Iris pigment epithelial cell (primary cell): ENCODE measurements at places on chromosomes 2 and 18.

GRCh38 chr2:28175028-28175427, 217.6 kb upstream of the FOSL2 start:
- no peak for DNase-seq

GRCh38 chr2:78592491-78592890, 433.0 kb upstream of the REG3G start:
- no peak for DNase-seq

GRCh38 chr2:188318161-188318749, 26.6 kb downstream of the GULP1 start:
- DNase-seq: no peak

- no peak for DNase-seq
Measured at GRCh38 chr18:37457341-37457740, 108.3 kb downstream of the CELF4 start.

DNA sequence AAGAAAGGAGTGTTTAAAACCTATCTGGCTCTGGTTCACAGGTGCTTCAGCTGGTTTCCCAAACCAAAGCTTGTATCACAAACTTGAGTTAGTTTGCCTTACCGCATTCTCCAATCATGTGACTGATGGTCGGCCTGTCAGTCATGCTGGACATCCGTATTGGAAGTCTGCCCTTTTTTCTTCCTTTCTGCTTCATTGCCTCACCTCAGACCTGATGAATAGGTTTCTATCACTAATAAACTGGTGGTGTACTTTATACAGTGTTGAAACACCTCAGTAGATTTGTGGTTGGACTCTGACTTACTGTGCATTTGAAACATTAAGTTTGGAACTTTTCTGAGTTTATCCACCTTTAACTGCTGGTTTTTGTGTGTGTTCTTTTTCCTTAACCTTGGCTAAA, 84.1 kb downstream of the R3HDM1 start:
- DNase-seq: no peak

DNA sequence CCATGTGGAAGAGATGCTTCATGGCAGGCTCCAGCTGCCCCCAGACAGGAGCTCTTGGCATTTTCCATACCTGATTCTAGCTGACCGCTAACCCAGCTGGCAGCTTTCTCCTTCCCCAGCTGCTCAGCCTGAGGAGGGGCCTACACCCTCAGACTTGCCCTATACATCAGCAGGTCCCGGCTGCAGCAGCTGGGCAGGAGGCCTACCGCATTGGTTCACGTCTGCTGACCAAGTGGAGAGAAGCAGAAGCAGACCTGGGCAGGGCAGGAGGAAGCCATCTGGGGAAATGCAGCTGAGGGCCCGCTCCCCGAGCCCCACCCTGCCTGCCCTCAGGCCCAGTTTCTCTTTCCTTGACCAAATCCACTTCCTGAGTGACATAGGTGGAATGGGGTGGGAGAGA, 50.7 kb downstream of the LBH start:
- DNase-seq: no peak
